ENCODE measurements at places on chromosomes 3 and 15.

DNA sequence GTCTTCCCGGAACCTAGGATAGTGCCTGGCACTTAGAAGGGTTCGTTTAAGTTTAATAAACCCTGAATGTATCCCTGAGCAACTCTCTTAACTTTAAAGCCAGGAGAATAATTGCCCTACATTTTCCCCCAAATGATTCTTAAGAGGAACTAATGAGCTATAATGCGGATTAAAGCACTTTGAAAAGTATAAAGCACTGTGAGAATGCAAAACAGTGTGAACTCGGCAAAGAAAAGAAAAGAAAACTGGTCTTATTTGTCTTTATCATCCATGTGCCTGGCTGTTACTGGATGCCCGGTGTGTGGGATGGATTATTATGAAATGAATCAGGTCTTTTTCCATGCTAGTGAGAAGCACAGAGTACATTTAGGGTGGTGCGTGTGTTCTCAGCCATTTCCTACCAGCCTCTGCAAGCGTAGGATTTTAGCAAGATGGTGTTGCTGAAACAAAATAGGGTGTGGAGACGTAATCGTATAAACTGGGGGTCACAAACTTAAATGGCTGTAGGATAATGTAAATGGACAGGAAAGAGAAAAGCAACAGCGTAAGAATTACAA is 983 bp downstream of the KBTBD12 start:
- DNase-seq: no peak

GRCh38 chr3:28624084-28624483 is 275.5 kb upstream of the AZI2 start:
- DNase-seq: no peak

GRCh38 chr3:100425316-100425715 is 24.0 kb downstream of the LNP1 start:
- DNase-seq: no peak

DNA sequence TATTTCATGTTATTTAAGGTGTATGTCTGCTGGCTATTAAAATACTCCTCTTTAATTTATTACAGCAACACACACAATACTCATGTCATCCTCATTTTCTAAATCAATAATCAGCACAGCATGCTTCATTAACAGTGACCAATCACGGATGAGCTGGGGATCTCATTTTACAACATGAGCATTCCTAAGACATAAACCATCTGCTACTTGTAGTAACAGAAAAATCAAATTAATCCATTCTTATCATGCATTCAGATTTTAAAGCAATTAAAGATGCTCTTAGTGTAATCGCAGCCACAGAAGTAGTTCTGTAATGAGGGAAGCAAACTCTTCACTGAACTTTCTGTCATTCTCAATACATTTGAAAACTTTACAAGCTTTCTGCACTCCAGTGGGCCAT is 191.1 kb downstream of the TBC1D5 start:
- DNase-seq: no peak

- DNase-seq: peak; percentile 60
These were observed 58.2 kb downstream of the RAB7A start for GRCh38 chr3:128784232-128784631.

DNA sequence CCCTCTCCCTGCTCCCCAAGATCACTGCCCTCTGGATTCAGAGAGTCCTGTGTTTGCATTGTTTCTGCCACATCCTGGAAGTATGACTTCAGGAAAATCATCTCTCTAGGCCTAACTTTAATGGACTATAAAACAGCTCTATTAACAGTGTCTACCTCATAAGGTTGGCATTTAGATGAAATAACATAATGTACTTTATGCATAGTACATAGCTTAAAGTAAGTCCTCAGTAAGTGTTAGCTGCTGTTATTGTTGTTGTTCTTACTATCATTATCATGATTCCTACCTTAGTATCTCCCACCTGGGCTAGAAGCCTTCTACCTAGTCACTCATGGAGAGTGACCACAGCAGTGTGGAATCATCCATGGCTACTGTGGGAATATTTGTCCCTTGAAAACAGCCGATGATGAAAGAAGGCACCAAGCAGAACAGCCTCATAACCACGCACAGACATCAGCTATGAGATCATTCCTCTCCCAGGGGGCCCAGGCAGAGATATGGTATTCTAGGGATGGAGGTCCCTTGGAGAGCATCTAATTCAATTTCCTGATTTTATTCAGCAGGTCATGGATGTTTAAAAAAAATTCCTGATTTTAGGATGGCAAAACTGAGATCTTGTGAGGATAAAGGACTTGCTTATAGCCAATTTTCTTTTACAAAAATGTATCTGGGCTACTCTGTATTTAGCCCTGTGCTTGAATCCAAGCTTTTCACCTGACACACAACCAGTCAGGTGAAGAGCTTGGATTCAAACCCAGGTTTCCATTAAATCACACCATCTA is 1.9 kb downstream of the FSD2 start:
- no peak for DNase-seq

DNA sequence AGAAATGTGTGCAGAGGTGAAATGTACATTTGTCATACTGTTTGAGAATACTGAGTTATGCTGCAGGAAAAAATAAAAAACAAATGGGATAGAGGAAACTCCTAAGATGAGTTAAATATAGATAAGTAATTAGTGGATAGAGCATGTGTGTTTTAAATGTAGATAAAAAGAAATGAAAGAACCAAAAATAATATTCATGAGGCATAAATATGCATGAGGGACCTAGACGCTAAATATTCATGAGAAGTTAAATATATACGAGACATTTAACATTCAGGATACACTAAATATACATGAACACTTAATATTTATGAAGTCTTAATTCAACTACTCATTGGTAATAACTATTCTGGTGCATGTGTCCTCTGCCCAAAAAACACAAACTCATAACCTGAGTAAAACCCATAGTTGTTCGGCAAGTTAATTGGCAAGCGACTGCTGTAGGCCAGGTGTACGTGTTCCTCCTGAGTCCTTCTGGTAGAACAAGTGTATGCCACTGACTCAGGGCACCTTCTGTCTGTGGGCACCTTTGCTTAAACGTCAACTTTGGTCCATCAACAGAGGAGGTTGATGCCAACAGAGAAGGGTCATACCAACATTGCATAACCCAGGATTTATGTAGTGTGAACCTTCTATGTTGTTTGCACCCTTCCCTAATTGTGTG is 24.5 kb upstream of the DENND6A start:
- no peak for DNase-seq

DNA sequence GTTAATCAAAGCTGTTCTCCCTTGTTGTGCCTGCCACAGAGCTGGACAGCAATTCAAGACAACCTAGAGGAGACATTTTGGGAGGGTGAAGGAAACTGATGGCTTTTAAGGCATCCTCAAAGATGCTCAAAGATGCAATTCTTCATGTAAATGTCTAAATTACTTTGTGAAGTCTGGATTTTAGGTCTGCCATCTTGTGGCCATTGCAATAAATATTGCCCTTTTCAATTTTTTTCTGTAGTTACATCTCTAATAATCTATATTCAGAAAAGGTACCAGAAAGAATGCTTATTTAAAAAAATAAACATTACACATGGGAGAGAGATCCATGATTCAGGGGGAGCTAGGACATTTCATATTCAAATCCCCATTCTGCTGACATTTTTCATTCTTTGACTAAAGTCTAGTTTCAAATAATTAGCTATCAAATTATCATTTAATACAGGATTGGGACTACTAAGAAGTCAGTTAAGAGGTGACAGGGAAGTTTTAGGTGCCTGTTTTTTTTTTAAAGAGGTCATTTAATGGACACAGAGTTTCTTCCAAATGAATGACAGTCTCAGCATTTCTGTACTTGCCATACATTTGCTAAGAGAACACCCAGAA is 259.8 kb upstream of the WNT5A start:
- DNase-seq: no peak

DNA sequence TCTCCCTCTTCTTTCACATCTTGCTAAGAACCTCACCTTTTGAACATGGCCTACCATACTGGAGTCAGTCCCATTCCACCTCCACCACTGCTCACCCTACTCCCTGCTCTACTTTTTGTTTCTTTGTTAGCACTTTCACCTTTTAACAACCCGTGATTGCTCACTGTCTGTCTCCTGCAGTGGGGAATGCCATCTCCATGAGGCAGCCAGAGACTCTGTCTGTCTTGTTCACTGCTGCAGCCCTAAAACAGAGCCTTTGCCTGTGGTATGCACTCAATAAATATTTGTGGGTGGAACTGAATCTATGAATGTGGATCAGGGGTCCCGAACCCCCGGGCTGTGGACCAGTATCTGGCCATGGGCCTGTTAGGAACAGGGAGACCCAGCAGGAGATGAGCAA is 16.5 kb upstream of the TLE3 start:
- no peak for DNase-seq

GRCh38 chr3:156586905-156587759 is 32.2 kb upstream of the SSR3 start:
- no peak for DNase-seq

- DNase-seq: no peak
These were observed 25.5 kb downstream of the ZXDC start for GRCh38 chr3:126450219-126450618.

- DNase-seq: no peak
These were observed 534.2 kb downstream of the NSUN3 start for GRCh38 chr3:94596887-94597566.

DNA sequence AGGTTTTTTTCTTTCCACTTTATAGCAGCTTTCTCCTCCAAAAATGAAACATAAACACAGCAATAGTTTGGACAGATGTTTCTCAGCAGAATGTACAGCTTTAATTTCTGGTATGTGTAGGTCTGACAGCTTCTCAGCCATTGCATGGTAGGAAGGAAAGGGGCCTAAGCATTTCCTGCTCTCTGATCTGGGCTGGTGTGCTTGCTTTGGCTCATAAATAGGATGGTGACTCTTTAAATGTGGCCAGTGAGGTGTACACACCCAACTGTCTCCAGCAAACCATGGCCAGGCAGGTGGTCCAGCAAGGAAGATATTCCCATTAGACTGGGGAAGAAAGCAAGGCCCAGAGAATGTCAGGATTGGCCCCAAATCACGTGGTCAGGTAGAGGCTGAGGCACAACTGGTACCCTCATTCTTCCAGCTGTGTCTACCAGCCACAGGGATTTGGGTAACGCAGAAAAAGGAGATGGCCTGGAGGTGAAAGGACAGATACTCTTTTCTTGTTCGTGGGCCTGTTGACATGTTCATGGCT is 52.1 kb downstream of the ITGA11 start:
- DNase-seq: no peak

DNA sequence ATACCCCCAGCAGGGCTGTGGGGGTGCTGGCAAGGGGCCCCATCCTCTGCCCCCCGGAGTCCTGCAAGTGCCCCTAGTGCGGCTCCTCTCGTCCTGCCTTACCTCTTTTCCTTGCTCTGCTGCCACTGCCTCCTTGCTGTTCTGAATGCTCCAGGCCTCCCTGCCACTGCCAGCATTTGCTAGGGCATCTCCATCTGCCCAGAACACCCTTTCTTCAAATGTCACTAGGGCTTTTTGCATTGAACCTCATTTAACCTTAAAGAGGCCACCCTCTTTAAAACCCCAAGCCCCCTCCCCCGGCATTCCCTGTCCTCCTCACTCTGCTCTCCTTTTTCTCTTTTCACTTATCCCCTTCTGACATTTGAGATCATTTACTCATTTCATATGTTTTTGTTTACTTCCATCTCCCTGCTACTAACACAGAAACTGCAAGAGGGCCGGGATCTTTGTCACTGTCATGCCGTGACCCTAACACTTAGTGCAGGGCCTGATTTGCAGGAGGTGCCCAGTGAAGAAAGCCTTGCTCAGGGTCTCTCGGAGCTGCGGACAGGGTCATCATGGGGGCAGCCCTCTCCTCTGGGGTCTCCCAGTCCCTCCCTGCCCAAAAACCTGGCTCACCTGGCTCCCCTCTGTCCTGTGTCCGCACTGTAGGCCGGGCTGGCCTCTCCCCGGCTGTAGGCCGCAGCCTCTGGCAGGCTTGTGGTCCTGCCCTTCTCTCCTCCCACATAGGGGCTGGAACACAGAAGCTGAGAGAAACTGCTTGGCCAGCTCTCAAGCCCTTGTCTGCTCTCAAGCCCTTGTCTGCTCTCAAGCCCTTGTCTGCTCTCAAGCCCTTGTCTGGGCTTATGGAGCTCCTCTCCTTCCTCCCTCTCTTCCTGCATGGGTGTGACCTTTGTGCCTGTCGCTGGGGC is at the start of gene ACOX2:
Gene ACOX2, minus strand, starts transcription at position 690 of the 911 bp plus-strand sequence. CDS start 2,084 bp downstream, outside the sequence.
- no peak for DNase-seq

GRCh38 chr3:119700269-119700919 is 2.4 kb upstream of the CFAP91 start:
- DNase-seq: peak; percentile 86

DNA sequence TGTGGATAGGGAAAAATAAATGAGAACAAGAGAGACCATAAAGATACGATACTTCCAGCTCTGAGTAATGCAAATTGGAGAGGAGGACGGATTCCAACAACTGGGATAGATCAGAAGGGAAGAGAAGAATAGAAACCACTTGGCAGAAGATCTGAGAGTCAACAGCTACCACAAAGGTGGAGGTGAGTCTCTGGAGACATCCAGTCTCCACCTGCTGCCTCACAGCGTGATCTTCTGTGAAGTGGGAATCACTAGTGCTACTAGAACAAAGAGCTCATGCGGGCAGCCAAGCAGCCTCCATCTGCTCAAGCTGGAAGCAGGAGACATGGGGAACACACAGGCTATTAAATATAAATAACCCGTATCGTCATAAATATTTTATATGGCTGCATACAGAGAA is 558.5 kb upstream of the CFAP20DC start:
- no peak for DNase-seq

- DNase-seq: no peak
These were observed 3.5 kb downstream of the PLXND1 start for GRCh38 chr3:129602730-129603560.

- DNase-seq: peak; percentile 77
These were observed 17.2 kb downstream of the TNFAIP8L3 start for GRCh38 chr15:51077221-51078153.

DNA sequence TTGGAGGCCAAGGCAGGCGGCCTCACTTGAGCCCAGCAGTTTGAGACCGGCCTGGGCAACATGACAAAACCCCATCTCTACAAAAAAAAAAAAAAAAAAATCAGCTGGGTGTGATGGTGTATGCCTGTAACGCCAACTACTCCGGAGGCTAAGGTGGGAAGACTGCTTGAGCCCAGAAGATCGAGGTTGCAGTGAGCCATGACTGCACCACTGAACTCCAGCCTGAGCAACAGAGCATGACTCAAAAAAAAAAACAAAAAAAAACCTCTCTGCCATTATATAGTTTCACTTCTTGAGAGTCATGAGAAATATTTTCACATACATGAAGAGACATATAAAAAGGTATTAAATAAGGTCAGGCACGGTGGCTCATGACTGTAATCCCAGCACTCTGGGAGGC is 45.9 kb upstream of the CP start:
- no peak for DNase-seq
